KBM-7 (cell line): ENCODE measurements at places on chromosomes 1 and 21.

DNA sequence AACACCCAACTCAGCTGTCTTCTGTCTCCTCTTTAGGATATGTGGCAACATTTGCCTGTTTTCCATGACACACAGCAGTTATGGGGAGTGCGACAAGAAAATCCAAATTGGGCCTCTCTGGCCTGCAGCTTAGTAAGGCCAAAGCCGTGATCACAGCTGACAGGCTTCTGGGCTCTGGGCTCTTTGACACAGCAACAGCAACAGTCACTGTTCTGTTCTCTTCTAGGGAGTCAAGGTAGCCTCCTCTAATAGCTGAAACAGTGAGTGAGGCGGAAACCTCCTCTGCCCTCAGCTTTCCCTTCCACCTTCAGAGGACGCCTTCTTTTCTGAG lies 19.0 kb downstream of the CLCA1 start:
- no peak for DNase-seq

DNA sequence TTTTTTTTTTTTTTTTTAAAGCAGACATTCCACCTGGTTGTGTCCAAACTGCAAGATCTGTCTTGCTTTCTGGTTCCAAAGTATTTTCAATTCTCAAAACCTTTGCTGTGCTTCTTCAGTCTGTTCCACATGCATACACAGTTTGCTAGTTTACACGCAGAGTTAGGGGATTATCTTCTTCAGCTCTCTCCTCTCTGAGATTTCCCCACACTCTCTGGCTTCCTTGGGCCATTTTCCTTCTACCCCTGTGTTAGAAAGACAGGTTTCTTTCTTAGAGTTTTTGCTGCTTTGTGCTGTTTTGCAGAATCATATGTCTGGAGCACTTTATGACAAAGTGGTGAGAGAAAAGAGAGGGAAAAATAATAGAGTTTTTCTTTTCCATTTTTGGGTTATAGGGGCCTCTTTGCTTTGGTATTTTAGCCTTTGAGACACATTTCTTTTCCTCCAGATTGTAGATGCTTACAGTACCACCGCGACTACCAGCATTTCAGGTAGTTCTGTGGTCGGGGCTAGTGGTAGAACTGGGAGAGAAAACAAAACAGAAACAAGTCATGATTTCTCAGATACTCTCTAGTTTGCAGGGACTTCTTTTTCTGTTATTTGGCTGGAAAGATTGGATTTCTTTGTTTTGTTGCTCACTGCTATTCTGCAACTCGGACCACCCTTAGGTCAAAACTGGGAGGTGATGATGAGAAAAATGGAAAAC lies 66.3 kb downstream of the RABGAP1L start:
- DNase-seq, result no peak

GRCh38 chr1:111735321-111735720 lies 3.9 kb downstream of the INKA2 start:
- DNase-seq, result no peak

GRCh38 chr1:207364614-207365013 lies 43.1 kb downstream of the CD55 start:
- DNase-seq, result no peak

DNA sequence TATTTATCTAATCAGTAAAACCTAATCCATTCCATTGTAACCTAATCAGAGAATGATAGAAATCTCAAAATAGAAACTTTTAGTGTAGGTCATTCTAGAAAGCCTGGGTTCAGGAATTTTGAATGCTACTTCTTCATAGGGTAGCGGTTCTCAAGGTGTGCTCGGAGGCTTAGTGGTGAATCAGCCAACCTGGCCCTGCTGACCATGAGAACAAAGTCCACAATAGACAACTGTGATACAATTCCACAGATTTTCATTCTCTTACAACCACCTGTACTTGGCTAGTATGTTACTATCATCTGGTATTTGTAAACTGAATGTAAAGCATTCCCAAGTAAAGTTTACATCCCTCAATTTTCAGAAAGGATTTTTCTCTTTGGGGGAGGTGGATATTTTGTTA lies 7.5 kb upstream of the PUM1 start:
- DNase-seq, result no peak

GRCh38 chr1:117098287-117098890 lies 23.2 kb downstream of the TRIM45 start:
- no peak for DNase-seq

DNA sequence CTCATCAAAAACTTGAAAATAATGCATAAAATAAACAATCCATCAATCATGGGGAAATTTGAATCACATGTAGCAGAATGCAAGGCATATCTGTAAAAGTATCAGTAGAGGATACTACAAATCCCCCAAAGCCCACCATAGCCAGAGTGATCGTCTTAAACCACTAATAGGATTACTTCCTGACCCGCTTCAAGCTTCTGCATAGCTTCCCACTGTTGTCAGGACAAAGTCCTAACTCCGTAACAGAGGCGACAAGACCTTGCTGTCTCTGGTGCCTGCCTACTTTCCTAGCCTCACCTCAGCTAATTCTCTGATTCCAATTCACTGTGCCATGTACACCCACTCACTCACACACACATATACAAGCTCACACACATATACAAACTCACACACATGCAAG lies 161.2 kb upstream of the NFIA start:
- no peak for DNase-seq

- DNase-seq, result peak; percentile 77
Measured at GRCh38 chr1:207863893-207864535, 46.9 kb downstream of the CD34 start.

DNA sequence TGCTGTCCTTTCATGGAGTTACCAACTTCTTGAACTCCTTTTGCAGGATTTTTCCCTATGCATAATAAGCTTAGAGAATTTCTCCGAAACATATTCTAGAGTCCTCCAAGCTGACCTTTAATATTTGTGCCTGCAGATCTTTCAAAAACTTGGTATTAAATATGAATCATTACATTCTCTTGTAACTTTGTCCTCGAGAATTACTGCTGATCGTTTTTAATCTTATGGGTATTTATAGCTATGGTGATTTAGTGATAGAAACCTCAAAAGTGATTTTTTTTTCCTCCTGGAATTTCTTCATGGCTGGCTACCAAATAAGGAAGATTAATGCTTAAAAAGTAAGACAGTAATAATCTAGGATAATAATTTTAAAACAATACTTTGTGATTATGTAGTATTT lies 39.1 kb downstream of the MAP3K21 start:
- DNase-seq, result no peak

GRCh38 chr1:182718311-182718710 lies 33.9 kb upstream of the RGS8 start:
- DNase-seq, result no peak

DNA sequence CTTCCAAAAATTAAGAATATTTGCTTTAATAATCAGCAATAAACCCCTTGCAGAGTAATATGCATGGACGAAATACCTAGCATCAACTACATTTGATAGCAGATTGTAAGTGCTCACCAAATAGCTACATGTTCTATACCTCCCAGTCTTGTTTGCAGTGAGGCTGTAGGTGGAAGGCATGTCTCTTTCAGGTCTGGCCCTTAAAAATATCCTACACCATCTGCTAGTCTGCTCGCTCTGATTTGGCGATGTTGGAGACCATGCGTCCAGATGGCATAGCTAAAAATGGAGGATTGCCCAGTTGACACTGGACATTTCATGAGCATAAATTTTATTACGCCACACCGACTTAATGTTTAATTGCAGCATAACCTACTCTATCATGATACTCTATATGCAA lies 47.1 kb downstream of the SSX2IP start:
- no peak for DNase-seq

DNA sequence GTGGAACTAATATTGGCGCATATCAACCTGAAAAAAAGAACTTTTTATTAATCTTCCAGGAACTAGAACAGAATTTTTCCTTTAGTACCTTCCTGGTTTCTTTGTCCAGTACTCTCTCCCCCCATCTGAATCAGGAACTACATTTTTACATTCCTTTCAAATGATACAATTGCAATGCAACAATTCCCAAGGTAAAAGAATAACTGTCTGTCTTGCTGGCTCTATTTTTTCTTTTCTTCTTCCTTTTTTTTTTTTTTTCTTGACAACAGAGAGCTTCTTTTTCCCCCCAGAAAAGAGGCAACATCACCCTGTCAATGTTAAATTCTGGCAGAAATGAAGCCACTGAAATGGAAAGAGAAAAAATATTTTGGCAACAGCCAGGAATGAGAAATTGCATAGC lies 4.5 kb upstream of the CD101 start:
- no peak for DNase-seq

GRCh38 chr1:14282707-14283106 lies 315.8 kb upstream of the KAZN start:
- DNase-seq, result no peak
